ENCODE measurements at places on chromosomes 1 and 21.

DNA sequence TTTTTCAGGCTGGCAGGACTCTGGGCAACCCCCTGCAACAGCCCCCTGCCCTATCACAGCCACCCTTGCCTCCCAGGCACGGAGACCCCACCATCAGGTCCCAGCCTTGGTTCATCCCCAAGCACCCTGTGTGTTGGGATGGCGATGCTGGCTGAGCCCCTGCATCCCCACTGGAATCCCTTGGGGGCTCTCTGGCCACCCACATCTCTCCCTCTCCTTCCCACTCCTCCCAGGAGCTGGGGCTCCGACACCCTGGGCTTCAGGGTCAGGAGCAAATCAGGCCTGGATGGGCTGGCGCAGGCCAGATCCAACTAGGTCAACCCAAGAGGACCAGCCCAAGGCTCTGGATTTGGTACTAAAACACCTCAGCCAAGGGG lies 25.9 kb downstream of the COL6A1 start:
- no peak for DNase-seq

GRCh38 chr21:35045542-35046262 lies 3.4 kb downstream of the RUNX1 start:
- peak; percentile 70 for DNase-seq

GRCh38 chr1:66932291-66932690 lies 7.5 kb downstream of the MIER1 start:
- no peak for DNase-seq

- DNase-seq, result no peak
Measured at GRCh38 chr1:235650341-235651169, 971 bp upstream of the GNG4 start.

GRCh38 chr1:10935246-10935645 lies 77.2 kb upstream of the TARDBP start:
- no peak for DNase-seq

DNA sequence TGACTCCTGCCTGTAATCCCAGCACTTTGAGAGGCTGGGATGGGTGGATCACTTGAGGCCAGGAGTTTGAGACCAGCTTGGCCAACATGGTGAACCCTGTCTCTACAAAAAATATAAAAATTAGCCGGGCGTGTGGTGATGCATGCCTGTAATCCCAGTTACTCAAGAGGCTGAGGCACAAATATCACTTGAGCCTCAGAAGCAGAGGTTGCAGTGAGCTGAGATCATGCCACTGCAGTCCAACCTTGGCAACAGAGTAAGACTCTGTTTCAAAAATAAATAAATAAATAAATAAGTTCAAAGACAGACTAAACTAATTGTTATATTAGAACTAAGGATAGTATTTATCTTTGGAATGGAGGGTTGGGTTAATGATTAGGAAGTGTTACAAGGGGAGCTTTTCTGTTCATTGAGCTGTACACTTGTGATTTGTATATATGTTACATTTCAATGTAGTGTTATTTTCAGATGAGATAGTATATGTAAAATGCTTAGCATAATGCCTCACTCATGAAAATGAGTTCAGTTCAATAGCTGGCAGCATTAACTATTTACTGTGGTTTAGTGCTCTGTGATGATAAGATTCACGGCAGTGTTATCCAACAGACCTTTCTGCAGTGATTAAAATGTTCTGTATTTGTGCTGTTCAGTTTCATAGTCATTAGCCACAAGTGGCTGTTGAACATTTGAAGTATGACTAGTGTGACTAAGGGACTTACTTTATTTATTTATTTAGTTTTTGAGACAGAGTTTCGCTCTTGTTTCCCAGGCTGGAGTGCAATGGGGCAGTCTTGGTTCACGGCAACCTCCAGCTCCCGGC lies 47.7 kb downstream of the OSBPL9 start:
- no peak for DNase-seq

- no peak for DNase-seq
Measured at GRCh38 chr21:32007456-32007855, 134.6 kb downstream of the HUNK start.

- no peak for DNase-seq
Measured at GRCh38 chr1:8003438-8004112, 22.5 kb downstream of the ERRFI1 start.

DNA sequence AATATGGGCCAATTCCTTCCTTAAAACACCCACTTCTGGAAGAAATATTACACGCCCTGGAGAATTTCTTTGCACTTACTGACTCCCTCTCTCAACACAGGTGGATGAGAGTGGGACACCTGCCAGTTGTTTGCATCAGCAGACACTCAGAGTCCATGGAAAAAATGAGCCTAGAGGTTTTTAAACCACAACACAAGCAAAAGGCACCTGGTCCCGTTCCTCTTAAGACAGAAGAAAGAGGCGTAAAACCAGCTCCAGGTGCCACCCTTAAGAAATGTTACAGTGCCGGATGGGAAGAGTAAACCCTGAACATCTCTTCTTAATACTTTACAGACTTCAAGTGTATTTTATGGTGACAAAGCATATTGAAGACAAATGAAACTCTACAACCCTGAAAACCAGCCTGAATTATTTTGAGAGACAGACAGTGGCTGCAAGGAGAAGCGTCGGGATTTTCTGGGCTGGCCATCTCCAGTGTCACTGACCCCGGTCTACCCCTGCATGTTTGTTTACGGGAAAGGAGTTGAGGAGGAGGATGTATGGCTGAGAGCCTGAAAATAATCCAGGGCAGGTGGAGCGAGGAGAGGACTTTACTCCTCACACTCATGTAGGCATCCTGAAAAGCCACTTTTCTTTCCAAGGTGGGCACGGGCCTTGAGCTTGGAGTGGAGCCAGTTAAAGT lies 7.8 kb upstream of the RIPK4 start:
- DNase-seq, result no peak

GRCh38 chr1:202794051-202794740 lies 14.0 kb downstream of the KDM5B start:
- no peak for DNase-seq

DNA sequence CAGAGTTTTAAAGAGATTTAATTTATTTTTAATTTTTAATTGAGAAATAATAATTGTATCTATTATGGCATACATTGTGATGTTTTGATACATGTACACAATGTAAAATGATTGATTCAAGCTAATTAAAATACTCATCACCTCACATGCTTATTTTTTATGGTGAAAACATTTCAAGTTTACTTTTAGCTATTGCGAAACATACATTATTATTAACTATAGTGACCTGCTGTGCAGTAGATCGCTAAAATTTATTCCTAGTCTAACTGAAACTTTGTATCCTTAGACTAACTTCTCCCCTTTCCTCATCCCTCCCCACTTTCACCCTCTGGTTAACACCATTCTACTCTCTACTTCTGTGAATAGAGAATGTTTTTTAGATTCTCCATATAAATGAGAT lies 191.6 kb downstream of the DNAH14 start:
- no peak for DNase-seq

DNA sequence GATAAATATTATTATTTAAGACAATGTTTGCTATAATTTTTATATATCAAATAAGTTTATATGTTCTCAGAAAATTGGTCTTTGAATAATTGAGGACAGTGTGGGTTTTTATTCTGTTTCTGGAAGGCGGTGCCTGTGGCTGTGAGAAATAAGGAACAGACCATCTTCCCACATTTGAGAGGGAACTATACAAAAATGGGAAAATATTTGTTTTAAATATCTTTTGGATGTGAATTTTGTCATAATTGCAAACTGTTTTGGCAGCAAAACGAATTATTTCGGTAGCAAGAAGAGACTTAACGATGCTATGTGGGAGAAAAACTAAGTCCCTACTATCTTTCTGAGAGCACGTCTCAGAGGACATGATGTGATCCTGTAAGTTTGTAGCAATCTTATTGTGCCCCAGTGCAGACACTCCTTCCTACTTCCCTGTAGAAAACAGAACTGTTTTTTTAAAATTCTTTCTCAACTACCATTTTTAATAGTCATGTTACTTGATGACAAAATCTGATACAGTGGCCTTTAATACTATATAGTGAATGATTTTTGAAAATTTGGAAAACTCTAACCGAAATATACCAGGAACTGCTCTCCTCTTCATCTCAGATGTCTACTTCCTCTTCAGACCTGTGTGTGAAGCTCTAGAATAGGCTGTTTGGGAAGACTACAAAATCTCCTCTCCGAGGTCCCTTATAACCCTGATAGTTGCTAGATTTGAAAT lies 25.4 kb downstream of the PTPRC start:
- DNase-seq, result no peak

DNA sequence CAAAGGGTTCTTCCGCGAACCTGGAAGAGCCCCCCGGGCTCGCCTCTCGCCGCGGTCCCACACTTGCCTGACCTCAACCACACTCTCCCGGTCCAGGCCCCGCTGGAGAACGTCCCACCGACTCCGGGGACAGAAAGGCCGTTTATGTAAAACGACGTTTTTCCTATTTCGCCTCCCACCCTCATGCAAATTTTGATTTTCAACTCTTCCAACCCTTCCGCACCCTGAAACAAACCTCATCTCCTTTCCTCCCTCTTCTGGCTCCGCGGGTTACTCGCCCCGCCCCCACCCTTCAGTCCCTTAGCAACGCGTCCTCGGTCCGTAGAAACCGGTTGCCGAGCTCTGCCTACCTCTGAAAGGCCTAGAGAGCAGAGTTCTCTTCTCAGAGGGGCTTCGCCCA lies at the start of gene C1orf141:
C1orf141 (minus strand) TSS at position 276 of the 400 bp plus-strand sequence. CDS start 7,730 bp downstream, outside the sequence.
- peak; percentile 52 for DNase-seq

DNA sequence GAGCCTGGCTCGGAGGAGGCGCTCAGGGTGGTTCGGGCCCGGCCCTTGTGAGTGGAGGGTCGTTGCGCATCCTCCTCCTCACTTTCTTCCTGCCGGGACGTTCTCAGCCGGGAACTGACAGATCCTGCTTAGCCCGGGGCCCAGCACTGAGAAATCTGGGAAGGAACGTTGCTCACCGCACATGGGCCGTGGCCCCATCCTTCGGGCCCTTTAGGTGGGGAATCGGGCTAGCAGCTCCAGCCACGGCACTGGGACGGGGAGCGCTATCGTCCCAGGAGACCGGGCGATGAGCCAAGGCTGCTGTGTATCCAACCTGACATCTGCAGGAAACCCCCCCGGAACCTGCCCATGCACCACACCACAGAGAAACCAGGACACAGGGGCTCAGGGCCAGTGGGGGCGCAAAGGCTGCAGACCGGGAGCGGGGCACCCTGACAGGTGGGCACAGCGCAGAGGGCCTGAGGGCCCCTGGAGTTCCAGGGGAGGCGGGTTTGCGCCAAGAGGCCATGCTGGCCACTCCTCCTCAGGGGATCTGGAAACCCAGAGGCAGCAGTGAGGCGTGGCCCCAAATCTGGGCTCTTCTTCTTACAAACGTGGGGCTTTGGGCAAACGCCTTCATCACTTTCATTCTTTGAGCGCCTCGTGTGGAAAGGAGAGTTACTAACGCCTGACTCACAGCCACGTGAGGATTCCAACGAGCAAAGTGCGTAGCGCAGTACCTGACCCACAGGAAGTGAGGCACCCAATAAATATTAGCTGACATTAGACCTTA lies at the start of gene SH2D5:
SH2D5 (minus strand) TSS at position 116 of the 772 bp plus-strand sequence. CDS start 4,659 bp downstream, outside the sequence.
- peak; percentile 71 for DNase-seq

DNA sequence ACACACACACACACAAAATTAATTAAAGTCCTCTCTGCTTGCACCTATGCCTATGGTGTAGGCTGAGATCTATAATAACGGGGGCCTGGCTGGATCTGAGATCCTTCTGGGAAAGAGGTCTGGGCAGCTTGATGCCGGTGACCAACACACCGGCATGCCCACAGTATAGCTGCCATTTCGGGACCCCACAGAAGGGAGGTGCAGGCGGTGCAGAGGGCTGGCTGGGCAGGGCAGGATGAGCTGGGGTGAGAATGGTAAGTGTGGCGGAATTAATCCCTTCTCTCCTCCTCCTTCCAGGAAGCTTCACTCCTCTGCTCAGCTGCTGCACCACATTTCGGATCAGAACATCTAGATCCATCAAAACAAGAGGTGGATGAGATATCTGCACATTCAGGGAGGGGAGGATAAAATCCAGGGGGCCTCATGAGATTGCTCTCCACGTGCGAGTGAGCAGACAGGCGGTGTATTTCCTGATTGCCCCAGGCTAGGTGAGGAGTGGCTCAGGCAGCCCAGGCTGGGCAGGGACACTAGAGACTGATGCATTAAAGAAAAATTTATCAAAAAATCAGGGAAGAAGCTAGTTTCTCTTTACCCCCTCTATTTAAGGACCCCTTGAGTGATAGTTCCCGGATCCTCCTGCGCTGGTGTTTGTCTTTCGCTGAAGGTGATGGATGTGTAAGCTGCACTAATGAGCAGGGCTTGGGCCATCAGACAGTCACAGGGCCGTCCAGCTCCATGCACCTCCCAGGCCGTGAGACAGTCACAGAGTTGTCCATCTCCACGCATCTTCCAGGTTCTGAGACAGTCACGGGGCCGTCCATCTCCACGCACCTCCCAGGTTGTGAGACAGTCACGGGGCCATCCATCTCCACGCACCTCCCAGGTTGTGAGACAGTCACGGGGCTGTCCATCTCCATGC lies 449.9 kb downstream of the PTPRU start:
- no peak for DNase-seq

- peak; percentile 31 for DNase-seq
Measured at GRCh38 chr21:39441502-39442475, 3.8 kb downstream of the LCA5L start.

GRCh38 chr1:24640288-24640687 lies 2.8 kb upstream of the SRRM1 start:
- DNase-seq, result no peak

GRCh38 chr1:119779869-119780356 lies 11.2 kb upstream of the HMGCS2 start:
- no peak for DNase-seq

DNA sequence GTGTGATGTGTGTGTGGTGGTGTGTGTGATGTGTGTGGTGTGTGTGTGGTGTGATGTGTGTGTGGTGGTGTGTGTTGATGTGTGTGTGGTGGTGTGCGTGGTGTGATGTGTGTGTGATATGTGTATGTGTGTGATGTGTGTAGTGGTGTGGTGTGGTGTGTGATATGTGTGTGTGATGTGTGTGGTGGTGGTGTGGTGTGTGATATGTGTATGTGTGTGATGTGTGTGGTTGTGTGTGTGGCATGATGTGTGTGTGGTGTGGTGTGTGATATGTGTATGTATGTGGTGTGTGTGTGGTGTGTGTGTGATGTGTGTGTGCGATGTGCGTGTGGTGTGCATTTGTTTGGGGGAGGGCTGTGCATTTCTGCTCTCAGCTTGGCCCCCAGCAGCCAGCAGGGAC lies 7.1 kb upstream of the PCBP3 start:
- DNase-seq, result no peak

DNA sequence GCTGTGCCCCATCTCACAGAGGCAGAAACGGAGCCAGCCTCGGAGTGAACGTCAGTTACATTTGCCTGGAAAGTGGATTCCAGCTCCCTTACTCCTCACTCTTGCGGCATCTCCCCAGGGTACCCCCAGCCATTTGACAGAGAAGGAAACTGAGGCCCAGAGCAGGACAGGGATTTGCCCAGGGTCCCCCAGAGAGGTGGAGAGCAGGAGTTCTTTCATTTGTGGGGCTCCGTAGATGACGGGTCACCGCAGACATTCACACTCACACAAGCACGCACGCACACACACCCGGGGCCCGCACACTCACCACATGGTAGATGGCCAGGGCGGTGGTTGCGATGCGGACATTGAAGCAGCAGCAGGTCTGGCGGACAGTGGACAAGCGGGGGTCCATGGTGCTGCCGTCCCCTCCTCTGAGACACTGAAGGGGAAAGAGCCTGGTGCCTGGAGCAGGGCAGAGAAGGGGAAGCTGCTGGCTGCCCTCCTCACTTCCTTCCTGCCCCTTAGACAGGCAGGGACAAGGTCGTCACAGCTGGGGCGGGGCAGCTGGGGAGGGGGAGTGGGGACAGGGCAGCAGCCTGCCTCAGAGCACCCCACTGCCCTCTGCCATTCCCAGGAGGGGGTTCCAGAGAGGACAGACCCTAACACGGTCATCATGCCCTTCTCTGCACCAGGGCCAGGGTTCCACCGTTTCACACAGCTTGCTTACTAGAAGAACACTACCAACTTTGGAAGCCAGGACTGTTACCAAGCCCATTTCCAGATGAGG lies at the start of gene LAPTM5:
LAPTM5 (minus strand) TSS at position 423 of the 769 bp plus-strand sequence; CDS start at position 394, 29 bp downstream.
- peak; percentile 80 for DNase-seq

- DNase-seq, result no peak
Measured at GRCh38 chr1:94765958-94766357, 54.2 kb upstream of the SLC44A3 start.
